ENCODE measurements at places on chromosomes 6 and 20.

DNA sequence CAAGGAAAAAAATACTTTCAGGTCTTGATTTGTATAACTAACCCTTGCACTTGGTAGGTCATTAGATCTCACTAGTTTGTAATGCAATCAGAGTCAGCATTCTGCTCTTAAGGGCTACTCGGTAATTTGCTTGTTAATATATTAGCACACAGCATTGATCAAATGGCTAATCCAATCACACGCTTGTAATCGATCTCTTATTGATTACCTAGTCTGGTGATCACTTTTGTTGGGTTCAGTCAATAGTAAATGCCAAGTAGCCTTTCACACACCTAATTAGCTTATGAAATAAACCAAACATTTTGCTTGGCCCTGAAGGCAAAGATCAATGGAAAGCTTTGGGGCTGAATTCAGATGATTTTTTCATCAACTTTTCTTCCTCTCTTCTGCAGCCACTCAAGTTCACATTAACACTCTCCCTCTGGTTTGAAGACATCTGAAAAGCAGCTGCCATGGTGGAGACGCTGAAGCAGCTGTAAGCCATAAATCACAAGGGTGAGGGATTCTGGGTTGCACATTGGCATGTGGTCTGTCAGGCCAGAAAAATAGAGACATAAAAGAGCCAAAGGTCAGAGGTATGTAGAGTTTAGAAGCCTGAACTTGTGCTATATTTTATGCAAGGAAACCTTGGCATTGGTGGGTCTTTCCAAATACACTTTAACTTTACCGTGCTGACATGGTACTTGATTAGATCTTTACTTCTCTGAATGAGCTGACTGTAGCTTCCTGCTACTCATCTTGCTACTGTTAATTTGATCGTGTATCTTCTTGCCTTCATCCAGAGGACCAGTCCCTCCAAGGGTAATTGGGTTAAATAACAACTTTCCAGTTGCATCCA lies 234.4 kb downstream of the SIM1 start:
- no peak for DNase-seq

- peak; percentile 76 for DNase-seq
These were observed 14.3 kb upstream of the PTCRA start for GRCh38 chr6:42901538-42901957.

DNA sequence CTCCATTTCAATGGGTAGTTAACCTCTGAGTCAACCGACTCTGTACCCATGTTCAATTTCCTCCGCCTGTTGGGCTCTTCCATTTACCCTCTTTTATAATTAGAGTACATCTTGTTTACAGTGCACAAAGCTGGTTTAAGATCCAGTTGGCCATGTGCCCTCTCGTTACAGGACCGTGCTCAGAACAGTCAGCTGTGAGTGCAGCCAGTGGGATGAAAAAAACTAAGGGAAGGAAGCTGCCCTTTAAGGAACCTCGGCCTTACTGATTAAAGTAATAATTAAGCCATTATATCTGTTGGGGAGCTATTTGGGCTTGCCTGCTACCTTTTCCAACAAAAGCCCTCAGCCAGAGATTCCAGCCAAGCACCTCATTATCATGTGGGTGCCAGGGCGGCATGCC lies 68.8 kb downstream of the TMEM170B start:
- DNase-seq: no peak

DNA sequence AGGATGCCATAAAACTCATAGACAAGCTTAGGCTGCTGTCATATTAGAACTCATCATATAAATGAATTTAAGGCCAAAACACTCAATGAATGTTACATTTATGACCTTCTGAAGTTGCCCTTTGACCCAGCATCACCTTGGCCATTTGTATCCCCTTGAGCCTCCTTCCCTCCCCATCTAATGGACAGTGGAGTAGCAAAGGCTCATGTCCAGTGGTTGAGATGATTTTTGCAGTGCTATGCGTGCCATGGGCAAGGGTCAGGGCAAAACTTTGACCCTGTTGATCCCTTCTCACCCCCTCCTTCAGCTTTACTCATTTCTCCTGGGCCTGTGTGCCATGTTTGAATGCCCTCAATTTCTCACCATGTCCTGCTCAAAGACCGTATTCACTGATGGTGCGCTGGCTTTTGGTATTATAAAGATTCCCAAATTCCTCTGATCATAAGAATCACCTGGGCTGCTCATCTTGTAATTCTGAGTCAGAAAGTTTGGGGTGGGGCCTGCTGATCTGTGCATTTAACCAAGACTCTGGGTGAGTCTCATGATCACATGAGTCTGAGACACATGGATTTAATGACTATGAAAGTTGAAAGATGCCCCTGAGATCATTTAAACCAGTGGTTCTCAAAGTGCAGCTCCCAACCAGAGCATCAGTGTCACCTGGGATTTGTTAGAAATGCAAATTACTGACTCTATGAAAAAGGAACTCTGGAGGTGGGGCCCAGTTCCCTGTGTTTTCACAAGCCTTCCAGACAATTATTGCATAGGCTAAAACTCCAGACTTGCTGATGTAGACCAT lies 57.5 kb upstream of the IL20RA start:
- DNase-seq: no peak

DNA sequence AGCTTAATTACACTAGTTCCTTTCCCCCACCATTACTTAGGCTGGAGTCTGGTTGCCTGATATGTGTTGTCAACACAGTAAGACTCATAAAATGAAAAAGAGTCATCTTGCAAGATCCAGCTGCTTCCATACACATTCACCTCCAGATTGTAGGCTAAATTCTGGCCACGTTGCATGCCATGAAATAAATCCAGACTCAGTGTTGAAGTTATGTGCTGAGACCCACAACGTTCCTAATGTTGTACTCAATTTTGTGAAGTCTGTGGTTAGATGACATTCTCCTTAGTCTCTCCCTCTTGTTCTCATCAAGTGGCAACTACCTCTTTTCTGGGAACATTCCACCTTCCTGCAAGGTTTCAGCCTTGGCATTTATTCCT lies 212.3 kb downstream of the LMBRD1 start:
- no peak for DNase-seq
